CD4-positive, alpha-beta T cell treated with Interleukin-12 subunit alpha and Interleukin-12 subunit beta, for 1 hour (primary cell): ENCODE measurements at places on chromosomes 6 and 20.
A peak's percentile ranks its signal among the peaks of the same experiment; 100 is the strongest.

GRCh38 chr6:38512211-38512610 is 127.5 kb downstream of the BTBD9 start:
- no peak for DNase-seq

GRCh38 chr20:44005661-44006060 is 91.0 kb downstream of the TOX2 start:
- DNase-seq = no peak

GRCh38 chr20:5039255-5039657 is 37.9 kb upstream of the SLC23A2 start:
- peak; percentile 51 for DNase-seq

DNA sequence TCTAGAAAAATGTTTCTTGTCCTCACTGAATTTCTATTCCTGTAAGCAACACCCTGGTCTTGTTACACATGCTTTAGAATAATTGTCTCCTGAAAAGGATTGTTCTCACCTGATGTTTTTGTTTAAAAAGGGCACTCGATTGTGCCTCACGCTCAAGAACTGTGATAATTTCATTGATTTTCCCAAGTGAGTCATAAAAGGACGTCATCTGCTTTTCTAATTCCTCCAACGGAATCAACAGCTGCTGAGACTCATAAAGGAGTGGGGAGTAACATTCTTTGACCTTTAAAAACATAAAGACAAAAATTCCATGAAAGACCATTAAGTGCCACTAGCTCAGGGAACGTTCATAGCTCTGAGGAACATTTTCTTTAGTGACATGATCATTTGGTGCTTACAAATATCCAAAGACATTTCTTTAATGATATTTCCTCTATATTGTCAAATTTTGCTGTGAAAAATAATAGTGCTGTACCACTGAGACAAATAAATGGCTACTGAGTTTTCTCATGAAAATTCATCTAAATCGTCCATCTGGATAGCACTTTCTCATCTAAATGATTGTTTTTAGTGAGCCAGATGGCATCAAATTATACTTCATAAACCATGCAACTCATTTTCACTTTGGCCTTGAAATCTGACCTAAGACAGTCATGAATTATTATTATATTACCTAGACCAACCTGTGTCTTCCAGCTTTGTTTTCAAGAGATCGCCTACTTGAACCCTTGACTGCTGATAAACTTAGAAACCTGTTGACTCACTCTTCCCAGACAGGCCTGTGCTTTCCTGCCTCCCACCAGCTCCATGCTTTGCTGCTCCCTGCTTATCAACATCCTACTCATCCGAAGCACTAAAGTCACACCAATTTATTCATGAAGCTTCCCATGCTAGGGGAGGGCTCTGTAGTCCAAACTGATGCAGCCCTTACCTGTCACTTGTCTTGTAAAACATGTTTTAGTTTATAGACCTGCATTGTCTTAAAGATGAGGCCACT is 178.2 kb downstream of the SYNE1 start:
- no peak for DNase-seq

GRCh38 chr20:34262488-34263288 is 21.5 kb downstream of the ASIP start:
- DNase-seq = no peak

DNA sequence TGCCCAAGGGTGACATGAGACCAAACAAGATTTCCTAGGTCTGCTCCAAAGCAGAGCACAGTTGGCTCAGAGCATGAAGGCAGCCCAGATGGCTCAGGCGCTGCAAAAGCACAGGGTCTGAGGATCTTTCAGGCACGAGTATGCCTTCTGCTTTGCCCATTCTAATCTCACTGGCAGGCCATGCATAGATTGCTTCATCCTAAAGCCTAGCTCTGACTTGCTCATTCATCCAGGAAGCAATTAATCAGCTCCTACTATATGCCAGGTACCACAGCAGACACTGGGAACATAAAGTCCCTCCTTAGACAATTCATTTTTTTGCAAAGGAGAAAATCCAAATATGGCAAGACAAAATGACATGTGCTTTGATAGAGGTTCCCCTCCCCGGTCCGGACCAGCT is 31.2 kb downstream of the GPLD1 start:
- no peak for DNase-seq

- DNase-seq = no peak
Observed at GRCh38 chr20:37456948-37457347, 64.1 kb upstream of the NNAT start.

DNA sequence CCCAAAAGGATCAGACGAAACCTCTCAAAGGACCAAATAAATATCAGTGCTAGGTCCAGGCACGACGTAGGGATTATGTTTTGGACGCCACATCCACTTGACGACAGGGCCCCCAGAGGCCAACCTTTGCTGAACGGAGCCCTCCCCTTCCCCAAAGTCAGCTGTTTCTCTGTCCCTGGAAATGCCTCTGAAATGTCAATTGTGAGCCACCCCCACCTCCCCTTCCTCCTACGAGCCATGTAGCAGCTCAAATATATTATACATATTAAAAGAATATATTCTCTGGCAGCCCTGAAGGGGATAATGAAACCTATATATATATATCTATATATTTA is 39.6 kb upstream of the BLCAP start:
- DNase-seq = no peak
